ENCODE measurements at places on chromosomes 2 and 18.
A peak's percentile ranks its signal among the peaks of the same experiment; 100 is the strongest.

DNA sequence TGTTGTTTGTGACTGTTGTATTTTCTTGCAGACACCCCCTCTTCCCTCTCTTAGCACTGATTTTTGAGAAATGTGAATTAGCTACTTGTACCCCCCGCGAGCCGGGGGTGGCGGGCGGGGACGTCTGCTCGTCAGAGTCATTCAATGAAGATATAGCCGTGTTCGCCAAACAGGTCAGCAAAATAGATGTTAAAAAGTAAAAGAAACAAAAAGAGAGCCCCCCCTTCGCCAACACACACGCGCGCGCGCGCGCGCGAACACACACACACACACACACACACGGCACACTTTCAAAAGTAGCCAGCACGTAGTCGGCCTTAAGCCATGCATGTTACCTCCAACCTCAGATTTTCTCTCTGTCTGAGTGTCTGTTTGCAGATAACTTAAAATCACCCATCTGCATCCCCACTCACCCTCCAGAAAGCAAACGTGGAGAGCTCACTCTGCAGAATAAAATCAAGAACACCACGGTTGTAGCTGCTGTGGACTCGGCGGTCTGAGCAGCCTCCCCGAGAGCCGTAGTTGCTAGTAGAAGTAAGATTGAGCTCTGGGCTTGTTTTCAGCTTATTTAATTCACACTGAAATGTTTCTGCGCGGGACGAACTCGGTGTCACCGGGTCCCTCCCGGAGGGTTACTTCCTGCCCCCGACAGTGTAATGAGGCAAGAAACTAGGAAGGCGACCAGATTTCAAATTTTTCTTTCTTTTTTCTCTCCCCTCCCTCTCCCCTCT is 5.1 kb downstream of the MEIS1 start:
- DNase-seq, result no peak

GRCh38 chr2:66852953-66853352 is 418.0 kb downstream of the MEIS1 start:
- DNase-seq, result no peak

DNA sequence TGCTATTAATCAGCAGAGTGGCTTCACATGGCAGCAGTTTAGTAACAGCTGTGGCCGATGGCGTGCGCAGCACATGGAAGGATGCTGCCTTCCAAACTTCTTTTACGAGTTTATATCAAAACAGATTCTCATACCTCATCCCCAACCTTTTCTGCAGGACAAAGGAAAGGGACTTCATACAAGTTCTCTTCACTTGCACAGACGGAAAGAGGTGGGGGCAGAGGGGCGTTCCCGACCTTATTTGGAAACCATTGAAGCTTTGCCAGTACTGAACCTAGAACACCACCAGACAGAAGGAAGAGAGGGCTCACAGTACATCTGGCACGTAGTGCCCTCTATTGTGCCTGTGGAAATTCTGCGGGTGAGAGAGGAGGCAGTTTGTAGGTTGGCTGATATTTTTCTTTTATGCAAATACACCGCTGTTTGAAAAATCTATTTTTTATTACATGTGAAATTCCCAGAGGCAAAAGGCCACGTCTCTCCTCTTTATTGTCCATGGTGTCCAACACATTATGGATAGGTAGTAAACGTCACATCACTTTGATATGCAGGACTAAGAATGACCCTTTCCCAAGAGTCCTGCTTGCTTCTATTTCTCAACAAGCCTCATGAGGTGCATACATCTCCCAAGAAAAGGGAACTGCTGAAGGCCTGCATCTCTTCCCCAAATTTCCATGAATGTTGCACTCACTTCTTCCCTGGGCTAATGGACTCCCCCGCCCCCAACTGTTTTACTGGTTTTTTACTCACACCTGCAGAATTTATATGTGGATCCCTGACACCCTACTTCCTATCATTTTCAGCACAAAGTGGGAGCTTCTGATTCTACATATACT is 31.3 kb downstream of the COLEC12 start:
- no peak for DNase-seq

DNA sequence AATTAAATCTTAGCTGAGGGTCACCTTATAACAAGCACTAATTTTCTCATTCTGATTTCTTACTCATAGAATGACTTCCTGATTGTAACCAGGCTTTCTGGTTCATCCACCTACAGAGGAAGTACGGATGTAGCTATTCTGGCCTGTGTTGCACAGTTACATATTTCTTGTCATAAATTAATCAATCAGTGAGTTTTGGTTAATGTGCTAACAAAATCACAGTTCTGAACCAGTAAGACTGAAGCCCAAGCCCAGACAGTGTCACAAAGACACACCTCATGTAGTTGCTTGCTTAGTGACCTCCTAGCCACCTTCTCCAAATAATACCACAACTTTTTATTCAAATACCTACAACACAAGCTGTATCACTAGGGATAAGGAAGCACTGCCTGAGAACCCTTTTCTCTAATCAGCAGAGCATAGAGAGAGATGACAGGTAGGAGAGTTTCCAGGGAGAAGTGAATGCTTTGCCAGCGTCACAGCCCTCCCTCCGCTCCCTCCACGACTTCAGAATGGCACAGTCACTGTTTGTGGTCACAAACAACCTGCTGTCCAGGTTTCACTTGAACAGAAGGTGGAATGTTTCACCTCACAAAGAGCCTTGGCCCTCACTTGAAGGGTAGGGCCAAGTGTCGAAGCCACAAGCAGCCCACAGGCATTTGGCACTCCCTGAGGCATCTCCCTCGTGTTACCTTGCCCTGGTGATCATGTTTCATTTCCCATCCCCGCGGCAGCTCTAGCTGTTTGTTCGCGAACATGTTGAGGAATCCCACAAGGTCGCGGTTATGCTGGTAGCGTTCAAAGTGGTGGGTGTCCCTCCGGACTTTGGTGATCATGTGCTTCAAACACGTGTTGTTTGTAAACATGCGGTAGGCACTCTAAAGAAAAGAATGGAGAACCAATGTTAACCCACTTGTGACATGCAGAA is 120.8 kb upstream of the STK17B start:
- DNase-seq, result no peak

DNA sequence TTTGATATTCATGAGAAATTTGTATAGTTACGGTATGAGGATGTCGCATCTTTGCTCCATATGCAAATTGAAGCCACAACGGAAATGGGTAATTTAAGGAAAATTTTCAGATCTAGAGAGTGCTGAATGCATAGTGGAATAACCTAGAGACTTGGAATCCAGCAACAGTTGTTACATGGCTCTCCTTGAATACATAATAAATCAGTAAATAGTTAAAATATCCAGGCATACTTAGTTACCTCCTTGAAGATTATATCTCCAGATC is 5.4 kb downstream of the REG1A start:
- no peak for DNase-seq

GRCh38 chr2:216888887-216889622 is 29.2 kb upstream of the TNP1 start:
- no peak for DNase-seq

DNA sequence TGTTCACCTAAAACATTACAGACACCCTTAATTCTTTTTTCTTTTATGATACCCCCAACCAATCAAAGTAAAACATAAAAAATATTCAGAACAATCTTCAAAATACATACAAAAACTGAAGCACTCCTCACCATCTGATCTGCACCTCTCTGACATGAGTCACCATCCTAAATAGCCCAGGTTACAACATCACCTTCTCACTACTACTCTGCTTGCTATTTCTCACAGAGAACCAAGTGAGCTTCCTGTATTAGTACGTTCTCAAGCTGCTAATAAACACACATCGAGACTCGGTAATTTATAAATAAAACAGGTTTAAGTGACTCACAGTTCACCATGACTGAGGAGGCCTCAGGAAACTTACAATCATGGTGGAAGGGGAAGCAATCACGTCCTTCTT is 183.5 kb downstream of the CBLN2 start:
- no peak for DNase-seq

DNA sequence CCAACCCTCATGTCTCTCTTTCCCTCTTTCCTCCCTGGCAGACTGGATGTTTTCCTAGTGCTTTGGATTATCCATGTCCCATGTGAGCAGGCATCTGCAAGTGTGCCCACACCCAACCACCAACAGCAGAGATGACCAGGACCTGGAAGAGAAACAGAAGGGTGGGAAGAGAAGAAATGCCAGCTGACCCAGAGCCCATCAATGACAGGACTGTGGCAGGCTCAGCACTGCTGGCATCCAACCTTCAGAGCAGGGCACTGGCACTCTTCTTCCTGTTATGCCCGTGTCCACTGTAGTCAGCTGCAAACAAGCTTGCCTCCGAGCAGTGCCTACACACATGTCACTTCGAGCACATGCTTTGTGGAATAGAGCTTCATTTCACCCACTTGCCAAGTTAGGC is 121.1 kb downstream of the TANC1 start:
- DNase-seq, result no peak

DNA sequence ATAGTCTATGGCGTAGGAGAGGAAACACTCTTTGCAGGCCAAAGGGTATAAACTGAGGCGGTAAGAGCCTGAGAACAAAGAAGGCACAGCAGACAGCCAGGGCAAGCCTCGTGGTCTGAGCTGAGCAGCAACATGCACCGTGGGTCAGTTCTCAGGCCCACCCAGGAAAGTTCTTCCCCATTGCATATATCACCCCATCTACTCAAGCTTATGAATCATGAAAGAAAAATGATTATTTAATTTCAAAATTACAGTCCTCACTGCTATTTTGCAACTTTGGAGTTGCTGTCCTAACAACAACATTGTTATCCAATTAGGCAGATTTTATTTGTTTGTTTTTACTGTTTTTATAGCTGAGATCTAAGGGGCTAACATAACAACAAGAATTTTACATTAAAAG is 54.7 kb upstream of the RIOK3 start:
- no peak for DNase-seq

GRCh38 chr2:40317761-40318160 is 134.1 kb downstream of the SLC8A1 start:
- no peak for DNase-seq

- no peak for DNase-seq
Observed at GRCh38 chr2:37306024-37306423, 18.6 kb downstream of the PRKD3 start.

- no peak for DNase-seq
Observed at GRCh38 chr18:45617284-45617683, 2.0 kb downstream of the SLC14A2 start.

DNA sequence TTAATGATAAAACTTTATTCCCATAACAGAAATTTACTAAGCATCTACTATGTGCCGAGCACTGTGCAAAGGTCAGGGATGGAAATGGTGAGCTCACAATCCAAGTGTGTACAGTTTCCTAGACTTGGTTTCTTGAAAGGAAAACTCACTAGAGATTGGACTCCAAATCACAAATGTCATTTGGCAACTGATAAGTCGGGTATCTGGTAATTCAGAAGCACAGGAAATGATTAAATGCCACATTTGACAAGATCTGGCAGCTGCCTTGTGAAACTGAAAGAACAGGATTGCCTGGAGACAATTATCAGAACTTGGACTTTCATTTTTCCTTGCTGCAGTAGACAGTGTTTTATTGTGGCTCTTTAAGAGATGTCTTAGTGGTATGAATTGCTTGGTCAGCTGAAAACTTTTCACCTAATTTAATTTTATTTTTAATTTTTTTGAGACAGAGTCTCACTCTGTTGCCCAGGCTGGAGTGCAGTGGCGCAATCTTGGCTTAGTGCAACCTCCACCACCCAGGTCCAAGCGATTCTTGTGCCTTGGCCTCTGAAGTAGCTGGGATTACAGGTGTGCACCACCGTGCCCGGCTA is 19.2 kb downstream of the ITGA6 start:
- DNase-seq, result no peak

- no peak for DNase-seq
Observed at GRCh38 chr18:3179430-3180089, 40.2 kb downstream of the MYOM1 start.

- no peak for DNase-seq
Observed at GRCh38 chr18:23572570-23572969, 13.7 kb downstream of the NPC1 start.

- DNase-seq, result peak; percentile 56
Observed at GRCh38 chr2:218859556-218859987, at the start of gene WNT6. Gene WNT6, plus strand, starts transcription at chr2:218859805. Its CDS starts 233 bp downstream, at chr2:218860038.

DNA sequence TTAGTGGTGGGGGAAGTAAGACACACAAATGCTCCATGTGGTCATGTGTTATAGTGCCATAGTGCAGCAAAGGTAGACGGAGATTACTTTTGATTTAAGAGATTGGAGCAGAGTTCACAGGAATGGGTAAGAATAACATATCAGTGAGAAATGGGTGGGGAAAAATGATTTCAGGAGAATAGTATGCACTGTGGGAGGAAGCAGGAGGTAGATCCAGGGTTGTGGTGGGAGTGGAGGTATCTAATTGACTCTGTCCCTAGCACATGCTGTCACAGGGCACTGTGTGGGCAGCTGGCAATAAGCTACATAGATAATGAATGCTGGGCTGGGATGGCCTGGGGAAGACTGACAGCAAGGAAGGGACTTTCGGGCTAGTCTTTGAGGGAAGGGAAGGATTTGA is 65.3 kb downstream of the STAT1 start:
- no peak for DNase-seq

GRCh38 chr2:19214682-19215391 is 143.6 kb downstream of the OSR1 start:
- no peak for DNase-seq

DNA sequence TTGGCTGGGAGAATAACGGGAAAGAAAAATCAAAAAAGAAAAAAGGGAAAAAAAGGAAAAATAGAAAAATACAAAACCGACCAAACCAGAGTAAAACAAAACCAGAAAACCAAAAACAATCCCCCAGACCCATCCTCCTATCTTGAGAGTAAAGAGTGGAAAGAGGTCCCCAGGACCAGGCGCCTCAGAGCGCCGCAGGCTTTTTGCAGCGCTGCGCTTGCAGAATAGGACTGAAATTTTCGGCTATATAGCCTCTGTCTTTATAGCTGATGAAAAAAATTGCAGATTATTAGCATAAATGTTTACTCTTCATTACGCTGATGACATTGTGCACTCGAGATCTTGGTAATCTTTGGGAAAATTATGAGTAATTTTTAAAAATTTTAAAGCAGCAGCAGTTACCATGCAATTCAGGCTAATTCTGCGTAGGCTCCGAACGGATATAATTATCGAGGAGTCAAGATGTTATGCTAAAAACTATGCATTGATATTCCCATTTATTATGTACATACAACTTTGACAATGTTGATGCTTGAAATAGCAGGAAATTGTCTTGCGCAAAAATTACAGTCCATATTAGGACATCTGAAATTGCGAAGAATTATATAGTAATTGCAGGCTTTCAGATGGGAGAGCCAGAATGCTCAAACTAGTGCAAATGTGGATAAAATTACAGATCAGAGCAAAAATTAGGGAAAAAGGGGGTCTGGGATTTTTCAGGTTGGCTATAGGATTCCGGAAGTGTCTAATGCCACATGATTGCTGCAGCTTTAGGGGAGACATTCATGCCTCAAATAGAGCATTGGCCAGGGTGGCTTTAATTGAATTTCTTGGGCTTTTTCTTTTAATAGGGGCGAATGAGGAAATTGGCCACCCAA is 8.3 kb downstream of the DLX1 start:
- DNase-seq, result no peak

- no peak for DNase-seq
Observed at GRCh38 chr2:66683599-66683998, 248.7 kb downstream of the MEIS1 start.
